ENCODE measurements at places on chromosomes 13 and 19.

- no peak for DNase-seq
Observed at GRCh38 chr19:15374105-15374651, 5.4 kb downstream of the AKAP8 start.

DNA sequence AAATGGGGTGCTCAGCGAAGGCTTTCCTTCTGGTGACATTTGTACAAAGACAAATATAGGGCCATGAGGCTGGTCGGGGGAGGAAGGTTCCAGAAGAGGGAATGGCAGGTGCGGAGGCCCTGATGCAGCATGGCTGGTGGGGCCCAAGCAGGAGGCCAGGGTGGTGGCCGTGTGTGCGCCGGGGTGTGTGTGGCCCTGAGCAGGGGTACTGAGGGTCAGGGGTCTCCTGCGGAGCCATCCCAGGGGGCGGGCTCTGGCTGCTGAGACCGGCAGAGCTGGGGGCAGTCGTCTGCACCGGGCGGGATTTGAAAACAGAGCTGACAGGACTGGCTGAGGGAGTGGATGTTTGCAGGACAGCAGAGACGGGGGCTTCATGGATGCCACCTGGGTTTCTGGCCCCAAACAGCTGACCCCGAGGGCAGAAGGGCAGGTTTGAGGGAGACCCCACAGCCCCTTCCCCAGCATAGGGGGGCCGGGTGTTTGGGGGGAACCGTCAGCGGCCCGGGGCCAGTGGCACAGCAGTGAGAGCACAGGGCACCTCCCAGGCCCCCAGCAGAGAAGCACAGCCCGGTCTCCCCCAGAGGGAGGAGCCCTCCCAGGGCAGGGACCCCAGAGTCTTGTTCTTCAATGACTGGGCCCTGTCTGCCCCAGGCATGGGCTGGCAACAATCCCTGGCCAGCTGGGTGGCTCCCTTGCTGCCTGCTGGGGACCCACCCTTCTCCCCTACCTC lies 11.4 kb downstream of the PIAS4 start:
- DNase-seq = no peak

DNA sequence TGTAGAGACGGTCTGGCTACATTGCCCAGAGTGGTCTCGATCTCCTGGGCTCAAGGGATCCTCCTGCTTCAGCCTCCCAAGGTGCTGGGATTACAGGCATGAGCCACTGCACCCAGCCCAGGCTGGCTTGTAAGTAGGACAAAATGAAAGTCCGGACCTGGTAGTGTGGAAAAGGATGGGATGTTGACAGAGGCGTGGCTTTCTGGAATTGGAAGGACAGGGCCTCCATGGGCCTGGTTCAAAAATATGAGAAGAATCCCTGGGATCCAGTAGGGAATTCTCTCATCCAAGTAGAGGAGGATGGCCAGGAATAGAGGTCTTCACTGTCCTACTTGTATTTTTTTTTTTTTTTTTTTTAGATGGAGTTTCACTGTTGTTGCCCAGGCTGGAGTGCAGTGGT lies 64.9 kb downstream of the TRPM4 start:
- DNase-seq = no peak

GRCh38 chr19:55391702-55392615 lies 6.2 kb downstream of the RPL28 start:
- no peak for DNase-seq

DNA sequence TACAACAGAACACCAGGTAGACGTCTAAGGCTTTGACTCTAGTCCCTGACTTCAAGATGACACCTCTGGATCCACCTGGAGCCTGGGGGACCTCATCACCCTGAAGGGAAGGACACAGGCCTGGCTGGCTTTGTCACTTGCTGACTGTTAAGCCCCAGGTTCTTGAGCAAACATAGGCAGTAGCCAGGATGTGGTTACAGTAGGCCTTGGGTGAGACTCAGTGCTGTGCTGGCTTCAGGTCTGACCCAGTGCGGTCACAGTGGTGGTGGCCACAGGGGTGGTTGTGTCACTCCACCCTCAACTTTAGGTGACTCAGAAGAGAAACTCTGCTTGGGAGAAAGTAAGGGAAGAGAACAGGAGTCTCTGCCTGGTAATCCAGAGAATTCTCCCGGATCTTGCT lies 497.8 kb downstream of the UQCRFS1 start:
- DNase-seq = no peak

DNA sequence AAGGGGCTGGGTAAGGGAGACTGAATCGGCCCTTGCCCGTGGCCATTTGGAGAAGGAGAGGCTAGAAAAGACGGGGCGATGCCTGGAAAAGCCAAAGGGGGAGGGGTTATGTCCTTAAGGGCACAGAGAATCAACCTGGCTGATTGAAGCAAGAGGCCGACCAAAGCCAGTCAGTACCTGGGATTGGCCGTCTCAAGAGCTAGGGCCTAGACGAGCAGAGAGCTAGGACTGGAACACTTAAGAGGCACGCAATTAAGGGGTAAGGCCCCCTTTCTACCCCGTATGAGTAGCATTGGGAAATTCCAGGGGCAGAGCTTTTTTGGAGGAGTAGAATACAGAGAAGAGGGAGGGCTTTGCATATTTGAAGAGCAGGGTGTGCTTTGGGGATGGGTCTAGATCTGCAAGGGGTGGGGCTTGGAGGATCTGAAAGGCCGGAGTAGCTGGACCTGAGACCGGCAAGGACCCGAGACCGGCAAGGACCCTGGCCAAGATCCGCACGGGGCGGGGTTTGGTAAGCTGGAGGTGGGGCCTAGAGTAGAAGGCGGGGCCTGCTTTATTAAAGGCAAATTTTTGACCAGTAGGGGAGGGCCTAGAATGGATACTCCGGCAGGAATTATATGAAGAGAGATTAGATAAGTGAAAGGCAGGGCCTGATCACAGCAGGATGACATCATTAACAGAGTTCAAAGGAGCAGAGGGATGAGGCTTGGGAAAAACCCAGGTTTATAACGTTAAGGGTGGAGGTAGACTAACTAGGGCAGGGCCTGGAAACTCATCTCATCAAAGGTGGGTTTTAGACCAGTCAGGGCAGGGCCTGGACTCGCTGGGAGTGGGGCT lies 10.7 kb upstream of the CACNG6 start:
- no peak for DNase-seq

- no peak for DNase-seq
Observed at GRCh38 chr19:13301627-13302334, 151.6 kb downstream of the IER2 start.

DNA sequence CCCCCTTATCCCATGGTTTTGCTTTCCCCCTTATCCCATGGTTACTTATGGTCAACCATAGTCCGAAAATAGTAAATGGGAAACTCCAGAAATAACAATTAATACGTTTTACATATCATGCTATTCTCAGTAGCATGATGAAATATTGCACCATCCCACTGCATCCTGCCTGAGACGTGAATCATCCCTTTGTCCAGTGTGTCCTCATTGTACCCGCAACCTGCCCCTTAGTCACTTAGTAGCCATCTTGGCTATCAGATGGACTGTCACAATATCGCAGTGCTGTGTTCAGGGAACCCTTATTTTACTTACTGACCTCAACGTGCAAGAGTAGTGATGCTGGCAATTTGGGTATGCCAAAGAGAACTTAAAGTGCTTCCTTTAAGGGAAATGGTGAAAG lies 10.5 kb upstream of the NBEA start:
- no peak for DNase-seq

DNA sequence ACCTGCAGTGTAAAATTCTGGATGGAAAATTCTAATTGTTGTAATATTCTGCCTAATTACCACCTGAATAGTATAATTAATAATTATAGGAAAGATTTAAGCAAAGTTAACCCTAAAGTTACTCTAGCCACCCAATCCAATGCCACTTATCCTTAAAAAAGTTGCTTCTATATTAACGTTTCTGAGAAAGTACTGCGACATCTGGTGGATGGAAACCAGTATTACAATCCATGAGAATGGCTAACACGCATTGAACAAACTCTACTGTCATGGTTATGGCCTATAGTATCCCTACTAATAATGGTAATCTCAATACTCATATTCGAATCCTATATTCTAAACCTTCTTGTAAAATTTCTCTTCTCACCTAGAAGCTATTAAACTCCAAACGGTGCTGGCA lies 1551.8 kb downstream of the SLITRK1 start:
- no peak for DNase-seq

DNA sequence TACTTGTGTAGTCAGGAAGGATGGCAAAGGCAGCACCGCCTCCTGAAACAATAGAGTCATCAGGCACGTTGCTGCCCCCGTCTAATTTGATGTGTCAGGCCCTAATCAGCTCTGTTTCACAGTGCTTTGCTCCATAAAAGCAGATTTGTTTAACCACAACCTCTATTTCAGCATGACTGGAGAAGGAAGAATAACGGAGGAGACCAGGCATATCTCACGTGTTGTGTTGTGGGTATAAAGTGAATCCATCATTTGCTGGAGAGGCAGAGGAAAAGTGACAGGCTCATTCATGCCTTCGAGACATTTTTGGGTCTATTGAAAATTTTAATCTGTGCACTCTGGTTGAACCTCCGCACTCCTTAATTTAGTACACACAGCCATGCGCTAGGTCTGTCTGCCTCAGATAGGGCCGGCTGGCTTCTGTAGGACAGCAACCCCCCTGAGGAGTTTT lies 940.4 kb upstream of the SLC10A2 start:
- no peak for DNase-seq

DNA sequence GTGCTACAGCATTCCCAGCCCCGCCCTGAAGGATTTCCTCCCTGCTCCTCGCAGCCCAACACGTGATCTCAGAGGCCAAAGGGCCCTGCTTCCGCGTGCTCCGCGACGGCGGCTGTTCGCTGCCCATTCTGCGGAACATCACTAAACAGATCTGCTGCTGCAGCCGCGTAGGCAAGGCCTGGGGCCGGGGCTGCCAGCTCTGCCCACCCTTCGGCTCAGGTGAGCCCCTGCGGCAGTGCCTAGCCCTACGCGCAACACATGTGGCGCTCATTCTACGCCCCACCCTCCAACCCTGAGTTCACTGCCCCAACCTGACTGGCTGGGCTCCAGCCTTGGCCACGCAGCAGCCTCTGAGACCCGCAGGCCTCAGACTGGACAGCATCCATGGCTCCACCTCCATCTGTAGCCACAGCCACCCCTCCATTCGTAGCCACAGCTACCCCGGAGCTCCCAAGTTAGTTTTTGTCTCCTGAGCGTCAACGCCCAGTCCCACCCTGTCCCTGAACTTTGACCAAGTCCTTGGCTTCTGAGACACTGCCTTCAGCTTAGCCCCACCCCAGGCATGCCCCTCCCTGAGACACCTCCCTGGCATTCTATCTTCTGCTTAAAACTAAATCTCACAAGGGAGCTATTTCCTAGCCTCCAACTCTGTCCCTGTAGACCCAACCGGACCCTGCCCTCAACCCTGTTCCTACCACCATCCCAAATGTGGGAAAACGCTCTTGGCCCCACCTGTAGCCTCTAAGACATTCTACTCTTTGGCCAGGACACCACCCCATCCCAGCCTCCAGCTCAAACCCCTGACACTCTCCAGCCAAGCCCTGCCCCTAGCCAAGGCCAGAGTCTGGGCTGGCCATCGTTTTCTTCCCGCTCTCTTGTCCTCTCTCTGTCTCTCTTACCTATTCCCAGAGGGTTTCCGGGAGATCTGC lies 6.4 kb downstream of the LTBP4 start:
- DNase-seq = no peak

GRCh38 chr13:99973808-99974185 lies 2.2 kb upstream of the ZIC5 start:
- DNase-seq = no peak

All from NCI-H1092 treated with DMSO at 0.1 percent for 48 hours (cell line).